ENCODE measurements at places on chromosomes 5 and 9.

GRCh38 chr9:98108531-98109031 is 10.4 kb downstream of the TRIM14 start:
- DNase-seq: no peak

DNA sequence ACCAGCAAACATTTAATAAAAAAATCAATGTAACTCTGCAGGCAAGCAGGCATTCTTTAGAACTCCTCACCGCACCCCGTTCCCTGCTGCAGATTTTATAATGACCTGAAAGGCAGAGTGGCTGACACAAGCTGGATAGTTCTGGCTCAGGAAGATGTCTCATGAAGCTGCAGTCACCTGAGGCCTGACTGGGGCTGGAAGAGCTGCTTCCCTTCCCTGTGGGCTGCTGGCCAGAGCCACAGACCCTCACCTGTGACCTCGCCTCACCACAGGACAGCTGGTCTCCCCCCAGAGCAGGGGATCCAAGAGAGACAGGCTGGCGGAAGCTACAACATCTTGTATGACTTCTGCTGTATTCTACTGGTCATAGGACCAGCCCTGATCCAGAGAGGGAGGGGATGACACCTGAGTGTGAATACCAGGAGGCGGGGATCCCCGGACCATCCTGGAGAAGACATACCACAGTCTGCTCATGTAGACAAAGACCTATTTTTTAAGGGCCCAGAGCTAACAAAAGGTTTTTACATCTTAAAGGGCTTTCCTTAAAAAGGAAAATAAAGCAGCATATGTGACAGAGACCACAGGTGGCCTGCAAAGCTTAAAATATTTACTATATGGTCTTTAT is 43.9 kb downstream of the RAPGEF1 start:
- DNase-seq: no peak

DNA sequence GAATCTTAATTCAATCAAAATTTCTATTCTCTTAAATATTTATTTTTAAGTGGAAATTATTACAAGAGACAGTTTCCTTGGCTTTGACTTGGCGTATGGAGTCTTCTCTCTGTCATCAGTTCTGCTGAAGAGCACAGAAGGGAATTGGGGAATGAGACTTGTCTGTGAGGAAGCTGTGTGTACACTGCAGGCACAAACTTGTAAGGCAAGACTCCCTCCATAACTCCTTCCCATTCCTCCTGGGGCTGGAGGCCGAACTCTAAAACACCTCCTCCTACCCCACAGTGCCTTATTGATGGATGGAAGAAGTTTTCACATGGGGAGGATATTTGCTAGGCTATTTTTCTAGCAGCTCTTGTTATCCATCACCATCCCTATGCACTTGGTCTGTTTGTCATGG is 187.4 kb upstream of the ELL2 start:
- DNase-seq: no peak

GRCh38 chr5:72692231-72692637 is 124.2 kb upstream of the TNPO1 start:
- DNase-seq: peak; percentile 25

DNA sequence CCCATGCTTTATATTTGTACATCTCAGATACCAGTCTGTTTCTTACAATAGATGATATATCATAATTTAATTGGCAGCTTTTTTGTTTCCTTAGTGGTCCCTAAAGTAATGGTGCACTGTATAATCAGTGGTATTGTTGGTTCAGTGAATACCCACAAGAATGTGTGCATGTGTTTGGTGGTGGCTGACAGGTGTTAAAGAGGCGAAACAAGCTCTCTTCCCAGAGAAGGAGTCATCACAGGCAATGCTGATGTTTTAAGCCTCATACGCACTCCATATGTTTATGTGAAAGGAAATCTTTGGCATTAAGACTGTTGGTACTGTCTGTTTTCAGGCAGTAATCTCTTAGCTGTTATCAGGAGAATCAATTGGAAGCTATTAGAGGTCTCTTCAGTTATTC is 49.2 kb upstream of the KIAA1958 start:
- DNase-seq: no peak

GRCh38 chr9:89825669-89826068 is 220.9 kb downstream of the GADD45G start:
- no peak for DNase-seq

DNA sequence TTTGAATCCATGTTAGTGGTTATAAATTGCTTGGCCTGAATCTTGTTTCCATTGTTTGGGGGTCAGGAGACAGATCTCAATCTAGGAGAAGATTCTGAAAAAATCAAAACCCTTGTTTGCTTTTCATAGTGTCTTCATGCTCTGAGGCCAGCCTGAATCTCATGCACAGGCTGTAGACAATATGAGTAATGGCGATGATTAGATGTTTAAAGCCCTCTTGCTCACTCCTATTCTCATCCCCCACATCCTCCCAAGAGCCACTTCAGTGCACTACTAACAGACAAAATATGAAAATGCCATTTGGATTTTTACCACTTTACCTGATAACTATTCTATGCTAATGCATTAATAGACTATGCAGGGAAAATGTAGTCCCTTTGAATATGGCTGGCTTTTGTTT is 129.4 kb downstream of the NUDT12 start:
- DNase-seq: peak; percentile 68

- DNase-seq: no peak
These were observed 18.5 kb downstream of the SH3GLB2 start for GRCh38 chr9:129009584-129010141.

DNA sequence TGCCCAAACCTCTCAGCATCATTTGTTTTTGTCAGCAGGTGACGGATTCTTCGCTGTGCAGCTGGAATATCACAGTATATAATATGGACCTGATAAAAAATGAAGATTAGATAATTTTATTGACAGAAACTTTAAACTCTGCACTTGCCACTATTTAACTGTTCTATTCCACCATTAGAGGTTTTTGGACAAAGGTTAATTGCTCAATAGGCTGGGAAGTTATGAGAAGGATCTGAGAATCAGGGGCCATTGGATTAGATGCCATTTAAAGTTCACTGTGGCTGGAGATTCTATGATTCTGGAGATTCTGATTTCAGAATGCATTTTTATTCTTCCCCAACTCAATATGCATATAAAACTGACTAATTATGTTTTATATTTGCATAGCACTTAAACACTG is 59.8 kb upstream of the ANXA1 start:
- no peak for DNase-seq

DNA sequence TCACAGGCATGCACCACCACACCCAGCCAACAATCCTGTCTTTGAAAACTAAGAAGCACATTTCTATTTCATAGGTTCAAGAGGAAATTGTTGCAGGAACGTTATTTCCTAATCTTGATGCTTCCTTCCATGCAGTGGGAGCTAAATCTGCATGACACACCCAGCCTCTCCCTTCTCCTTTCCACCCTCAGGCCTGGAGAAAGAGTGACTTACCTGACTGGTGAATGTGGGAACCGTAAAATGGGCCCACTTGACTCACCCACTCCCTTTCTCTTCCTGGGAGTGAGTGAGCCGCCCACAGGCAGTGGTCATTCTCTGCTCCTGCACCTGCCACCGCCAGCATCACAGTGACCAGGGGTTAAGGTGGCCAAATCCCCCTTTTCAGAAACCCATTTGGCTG is 78.2 kb downstream of the C9orf50 start:
- no peak for DNase-seq

DNA sequence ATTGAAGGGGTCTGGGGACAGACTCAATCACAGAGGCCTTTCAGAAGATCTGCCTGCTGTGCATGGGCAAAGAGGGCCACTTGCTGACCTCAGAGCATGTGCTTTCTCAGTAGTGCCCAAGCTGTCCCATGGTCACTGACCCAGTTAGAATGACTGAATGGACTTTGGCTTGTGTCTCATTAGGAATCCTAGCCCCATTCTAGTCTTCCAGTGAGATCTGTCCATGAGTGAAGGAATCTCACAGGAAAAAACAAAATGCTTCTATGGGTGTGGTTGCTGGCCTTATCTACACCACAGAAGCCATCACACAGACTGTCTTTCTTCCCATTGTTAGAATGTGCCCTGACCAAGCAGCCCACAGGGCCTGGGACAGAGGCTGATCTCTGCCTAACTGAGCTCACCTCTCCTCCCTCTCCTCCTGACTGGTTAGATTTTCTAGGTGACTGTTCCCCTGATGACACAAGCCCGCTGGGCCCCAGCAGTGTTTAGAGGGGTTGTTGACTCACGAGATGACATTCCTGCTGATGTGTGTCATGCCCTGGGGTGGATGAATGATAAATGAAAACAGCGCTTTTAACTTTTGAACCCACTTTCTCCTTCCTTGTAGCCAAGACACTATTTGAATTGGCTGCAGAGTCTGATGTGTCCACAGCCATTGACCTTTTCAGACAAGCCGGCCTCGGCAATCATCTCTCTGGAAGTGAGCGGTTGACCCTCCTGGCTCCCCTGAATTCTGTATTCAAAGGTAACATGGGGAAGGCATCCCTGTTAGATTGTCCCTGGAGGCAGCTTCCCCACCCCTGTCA is 24.8 kb downstream of the TGFBI start:
- DNase-seq: peak; percentile 98

GRCh38 chr9:100190339-100190738 is 91.3 kb downstream of the INVS start:
- DNase-seq: no peak

- no peak for DNase-seq
These were observed 92.9 kb downstream of the RXRA start for GRCh38 chr9:134419000-134419683.

- peak; percentile 57 for DNase-seq
These were observed 12.1 kb upstream of the DIPK1B start for GRCh38 chr9:136700304-136700703.

- peak; percentile 70 for DNase-seq
These were observed 174.1 kb downstream of the KDM4C start for GRCh38 chr9:6931913-6932312.

DNA sequence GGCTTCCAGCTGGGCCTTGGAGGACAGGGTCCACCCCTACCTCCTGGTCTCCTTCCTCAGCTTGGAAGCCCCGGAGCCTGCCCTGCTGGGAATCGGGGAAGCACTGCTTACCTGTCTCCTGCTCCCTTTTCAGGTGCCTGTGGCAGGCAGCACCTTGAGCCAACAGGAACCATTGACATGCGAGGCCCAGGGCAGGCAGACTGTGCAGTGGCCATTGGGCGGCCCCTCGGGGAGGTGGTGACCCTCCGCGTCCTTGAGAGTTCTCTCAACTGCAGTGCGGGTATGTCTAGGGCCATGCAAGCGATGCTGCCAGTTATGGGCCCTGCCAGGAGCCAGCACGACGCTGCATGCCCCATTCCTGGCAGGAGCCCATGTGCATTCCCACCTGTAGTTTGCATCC is 3.8 kb upstream of the CACFD1 start:
- no peak for DNase-seq

DNA sequence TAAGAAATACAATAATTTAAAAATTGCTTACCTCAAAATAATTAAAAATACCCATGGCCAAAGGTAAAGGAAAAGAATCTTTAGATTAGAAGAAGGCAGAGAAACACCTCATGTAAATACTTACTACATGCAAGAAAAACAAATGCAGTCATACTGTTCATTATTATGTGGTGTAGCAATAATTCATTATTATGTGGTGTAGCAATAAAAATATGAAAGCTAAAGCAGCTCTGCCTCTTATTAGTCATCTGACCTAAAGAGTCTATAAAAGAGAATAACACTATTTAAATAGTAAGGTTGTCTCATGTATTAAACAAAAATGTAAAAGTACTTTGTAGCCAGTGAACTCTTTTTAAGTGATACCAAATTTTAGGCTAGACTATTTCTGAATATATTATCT is 6.6 kb downstream of the DTWD2 start:
- DNase-seq: peak; percentile 12

- no peak for DNase-seq
These were observed 15.9 kb upstream of the TNFAIP8 start for GRCh38 chr5:119339965-119340364.

GRCh38 chr9:91451431-91452270 is 28.0 kb upstream of the NFIL3 start:
- DNase-seq: no peak

GRCh38 chr9:93633492-93634221 is 57.3 kb downstream of the PHF2 start:
- no peak for DNase-seq

DNA sequence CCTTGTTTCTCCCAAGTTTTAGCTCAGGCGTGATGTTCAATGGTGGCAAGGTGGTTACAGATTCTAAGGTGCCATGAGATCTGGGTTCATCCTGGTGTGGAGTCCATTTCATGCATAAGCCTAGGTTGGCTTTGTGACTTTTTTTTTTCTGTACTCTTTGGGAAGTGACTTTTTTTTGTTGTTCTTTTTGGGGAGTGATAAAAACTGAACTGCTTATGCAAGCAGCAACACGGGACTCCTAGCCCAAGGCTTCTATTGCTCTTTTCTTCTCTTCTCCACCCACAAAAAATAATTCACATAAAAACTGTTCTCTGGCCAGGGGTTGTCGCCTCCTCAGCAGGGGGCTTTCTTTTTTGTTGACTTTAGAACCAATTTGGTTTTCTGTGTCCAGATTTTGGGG is 15.4 kb downstream of the STC2 start:
- DNase-seq: no peak

- DNase-seq: no peak
These were observed 85.7 kb downstream of the PTPDC1 start for GRCh38 chr9:94169968-94170367.

DNA sequence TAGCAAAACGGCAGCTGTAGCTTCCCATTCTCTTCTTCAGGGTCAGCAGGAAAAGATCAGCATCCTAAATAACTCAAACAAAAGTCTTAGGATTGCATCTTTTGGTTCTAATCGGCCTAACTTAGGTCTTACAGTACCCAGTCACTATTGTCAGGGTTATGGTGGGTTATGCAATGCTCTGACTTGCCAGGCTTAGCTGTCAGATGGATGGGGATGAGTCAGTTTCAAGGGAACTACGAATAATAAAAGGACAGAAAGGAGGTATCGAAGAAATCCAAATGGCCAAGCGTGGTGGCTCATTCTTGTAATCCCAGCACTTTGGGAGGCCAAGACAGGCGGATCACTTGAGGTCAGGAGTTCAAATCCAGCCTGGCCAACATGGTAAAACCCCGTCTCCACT is 46.5 kb downstream of the PPP1R2B start:
- no peak for DNase-seq

GRCh38 chr5:129960831-129961230 is 56.6 kb downstream of the CHSY3 start:
- no peak for DNase-seq

GRCh38 chr5:56512313-56512996 is 279.3 kb upstream of the ANKRD55 start:
- DNase-seq: no peak

DNA sequence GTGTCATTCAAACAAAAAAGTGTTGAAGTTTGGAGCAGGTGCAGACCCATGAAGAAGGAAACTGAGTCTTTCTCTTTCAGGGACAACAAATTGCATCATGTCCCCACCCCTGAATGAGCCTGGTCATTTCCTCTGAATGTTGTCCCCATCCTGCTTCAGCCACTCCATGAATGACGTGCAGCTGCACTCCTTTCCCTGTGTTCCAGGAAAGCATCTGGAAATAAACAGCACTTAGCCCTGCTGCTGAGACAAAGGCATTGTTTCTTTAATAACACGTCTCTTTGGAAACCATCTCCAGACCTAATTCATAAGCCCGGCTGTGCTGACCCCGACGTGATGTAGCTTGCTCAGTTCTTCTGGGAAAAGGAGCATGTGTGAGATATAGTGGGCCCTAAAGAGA is 682.3 kb downstream of the BRINP1 start:
- DNase-seq: no peak

Data from EH (cell line).